NCI-H1417 (cell line): ENCODE measurements at places on chromosomes 12 and 14.

DNA sequence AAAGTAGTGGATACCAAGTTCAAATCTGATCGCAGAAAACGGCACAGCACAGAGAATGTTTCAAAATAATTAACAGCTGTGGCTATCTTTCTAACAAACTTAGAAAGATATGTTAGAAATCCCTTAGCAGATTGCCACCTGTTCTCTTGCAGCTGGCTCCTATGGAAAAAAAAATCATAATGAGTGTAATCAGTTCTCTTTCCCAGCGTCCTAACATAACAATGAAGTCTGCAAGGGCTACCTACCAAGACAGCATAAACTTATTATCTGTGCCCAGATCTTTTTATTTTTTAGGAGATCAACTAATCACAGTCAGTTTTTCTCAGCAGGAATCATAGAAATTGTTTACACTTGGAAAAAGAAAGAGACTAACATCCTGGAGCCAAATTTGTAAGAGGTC lies 358.6 kb upstream of the FOXG1 start:
- DNase-seq: peak; percentile 41

- DNase-seq: no peak
Measured at GRCh38 chr12:56677680-56678079, 10.4 kb downstream of the PTGES3 start.

DNA sequence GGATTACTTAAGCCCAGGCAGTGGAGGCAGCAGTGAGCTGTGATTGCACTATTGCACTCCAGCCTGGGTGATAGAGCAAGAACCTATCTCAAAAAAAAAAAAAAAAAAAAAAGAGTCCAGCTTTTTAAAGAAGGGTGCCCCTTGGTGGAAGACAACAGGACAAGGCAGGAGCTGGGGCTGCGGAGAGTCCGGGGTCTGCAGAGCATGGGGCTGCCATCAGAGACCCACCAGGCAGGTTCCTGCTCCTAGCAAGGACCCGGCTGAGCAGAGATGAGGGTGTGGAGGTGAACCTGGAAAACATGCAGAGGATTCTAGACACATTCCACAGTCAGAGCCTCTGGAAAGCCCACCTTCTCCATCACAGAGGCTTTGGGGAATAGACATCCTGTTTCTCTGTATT lies 21.0 kb upstream of the CIPC start:
- DNase-seq: no peak

GRCh38 chr14:58598028-58598803 lies 39.5 kb upstream of the DACT1 start:
- no peak for DNase-seq

DNA sequence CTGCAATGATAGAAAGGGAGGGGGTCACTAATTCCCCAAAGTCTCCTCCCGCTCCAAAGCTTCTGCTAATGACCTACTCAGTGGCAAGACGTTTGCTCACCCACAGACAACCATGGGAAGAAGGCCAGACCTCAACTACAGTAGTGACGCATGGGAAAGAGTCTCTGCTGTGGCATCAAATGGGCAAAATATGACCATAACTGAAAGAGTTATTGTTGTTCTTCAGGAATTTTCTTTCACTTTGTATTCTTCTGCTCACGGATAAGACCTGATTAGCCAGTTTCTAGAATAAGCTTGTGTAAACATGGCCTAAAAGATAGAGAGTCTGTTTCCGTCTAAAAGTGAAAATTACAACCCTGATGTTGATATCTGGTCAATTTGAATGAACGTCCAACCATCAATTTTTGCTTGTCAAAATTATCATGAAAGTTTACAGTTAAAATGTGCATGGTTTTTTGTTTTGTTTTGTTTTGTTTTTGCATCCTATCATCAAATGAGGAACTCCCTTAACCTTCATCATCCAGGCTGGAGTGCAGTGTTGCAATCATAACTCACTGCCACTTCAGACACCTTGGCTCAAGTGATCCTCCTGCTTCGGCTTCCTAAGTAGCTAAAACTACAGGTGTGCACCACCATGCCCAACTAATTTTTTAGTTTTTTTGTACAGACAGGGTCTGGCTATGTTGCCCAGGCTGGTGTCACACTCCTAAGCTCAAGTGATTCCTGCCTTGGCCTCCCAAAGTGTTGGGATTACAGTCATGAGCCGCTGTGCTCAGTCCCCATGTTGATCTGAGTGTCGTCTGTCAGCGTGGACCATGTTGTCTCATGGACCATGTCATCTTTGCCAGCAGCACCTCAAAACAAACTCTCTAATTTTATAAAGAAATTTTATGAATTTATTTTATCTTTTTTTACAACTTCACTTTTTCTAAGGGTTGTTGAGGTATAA lies 7.0 kb downstream of the KRT6B start:
- no peak for DNase-seq

DNA sequence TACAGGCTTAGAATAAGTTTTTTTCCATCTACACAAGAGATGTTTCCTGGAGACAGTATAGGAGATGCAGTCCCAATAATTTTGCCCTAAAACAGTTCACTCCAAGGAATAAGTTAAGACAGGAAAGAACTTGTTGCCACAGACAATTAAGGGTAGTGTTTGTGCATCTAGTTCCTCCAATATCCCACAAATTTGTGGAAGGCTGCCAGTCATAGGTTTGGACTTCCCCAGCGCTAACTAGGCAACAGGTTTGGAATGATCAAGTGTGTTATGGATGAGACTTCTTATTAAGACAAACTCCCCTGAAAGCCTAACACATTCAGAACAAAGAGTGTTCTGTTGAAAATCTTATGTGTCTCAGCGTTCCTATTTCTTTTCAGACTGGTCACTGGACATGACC lies 611.0 kb downstream of the CCER1 start:
- no peak for DNase-seq

DNA sequence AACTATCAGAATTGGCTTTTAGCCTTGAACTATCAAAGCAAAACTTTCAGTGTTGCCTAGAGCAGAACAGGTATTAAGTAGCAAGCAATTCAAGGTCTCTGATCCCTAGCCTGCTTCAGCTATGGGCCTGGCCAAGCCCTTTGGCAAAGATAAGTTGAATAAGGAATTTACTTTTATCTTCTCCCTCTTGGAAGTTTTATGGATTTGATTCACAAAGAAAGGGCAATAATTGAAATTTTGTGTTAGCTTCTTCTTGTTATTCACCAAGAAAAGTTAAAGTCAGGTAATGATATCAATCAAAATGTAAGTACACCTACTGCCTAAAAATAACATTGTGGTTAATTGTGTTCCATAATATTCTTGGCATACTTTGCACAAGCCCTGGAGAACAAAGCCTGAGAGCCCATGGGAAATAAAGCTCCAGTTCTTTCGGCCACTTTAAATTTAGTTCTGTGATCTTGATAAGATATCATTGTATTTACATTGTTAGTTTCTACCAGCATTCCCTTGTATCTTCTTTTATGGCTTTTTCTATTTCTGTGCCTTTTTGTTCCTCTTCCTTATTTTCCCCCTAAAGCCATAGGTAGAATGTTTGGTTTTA lies 158.0 kb downstream of the RAD51B start:
- no peak for DNase-seq

- DNase-seq: no peak
Measured at GRCh38 chr12:26406391-26406790, 211.0 kb downstream of the SSPN start.
